ENCODE measurements at places on chromosomes 11 and 22. TPM values are rescaled to one million over a fixed set of nuclear protein-coding genes. Genes with fewer than 3 reads are reported as not detected.

DNA sequence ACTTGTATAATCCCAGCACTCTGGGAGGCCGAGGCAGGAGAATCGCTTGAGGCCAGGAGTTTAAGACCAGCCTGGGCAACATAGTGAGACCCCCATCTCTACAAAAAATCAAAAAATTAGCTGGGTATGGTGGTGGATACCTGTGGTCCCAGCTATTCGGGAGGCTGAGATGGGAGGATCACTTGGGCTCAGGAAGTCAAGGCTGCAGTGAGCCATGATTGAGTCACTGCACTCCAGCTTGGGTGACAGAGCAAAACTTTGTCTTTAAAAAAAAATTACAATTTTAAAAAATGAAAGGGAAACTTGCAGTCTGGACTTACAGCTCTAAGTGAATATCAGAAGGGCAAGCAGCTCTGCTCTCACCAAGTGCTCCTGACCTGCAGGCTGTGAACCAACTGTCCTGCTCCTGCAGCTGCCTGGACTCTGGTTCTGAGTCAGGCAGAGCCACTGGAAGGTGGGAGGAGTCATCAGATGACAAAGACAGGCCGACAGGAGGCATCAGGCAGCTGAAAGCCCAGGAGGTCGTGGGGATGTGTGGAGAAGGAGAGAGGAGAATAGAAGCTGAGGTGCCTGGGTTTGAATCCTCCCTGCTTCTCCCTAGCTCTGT, 9.6 kb downstream of the SMTNL1 start:
- H3K4me1 ChIP-seq, result no peaks in the 10 kb centered on the region
- H3K27me3 ChIP-seq, result no peaks in the 10 kb centered on the region

GRCh38 chr22:50090412-50090714, 557 bp downstream of the MOV10L1 start:
- H3K27ac ChIP-seq, result no peak overlapping the region
- DNase-seq, result no peak

Gene ACR
- 0.17 TPM for total RNA-seq

DNA sequence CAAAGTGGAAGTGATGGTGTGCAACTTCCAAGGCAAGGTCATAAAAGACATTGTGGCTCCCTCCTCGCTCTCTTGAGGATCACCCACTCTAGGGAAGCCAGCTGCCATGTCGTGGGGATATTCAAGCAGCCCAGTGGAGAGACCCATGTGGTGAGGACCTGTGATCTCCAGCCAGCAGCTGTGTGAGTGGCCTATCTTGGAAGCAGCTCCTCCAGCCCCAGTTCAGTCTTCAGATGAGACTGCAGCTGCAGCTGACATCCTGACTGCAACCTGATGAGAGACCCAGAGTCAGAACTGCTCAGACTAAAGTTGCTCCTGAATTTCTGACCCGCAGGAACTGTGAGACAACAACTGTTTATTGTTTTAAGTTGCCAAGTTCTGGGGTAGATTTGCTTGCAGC, 86.4 kb upstream of the GRK3 start:
- H3K27ac ChIP-seq, result no peak overlapping the region
- no peak overlapping the region for H3K4me3 ChIP-seq
- H3K4me1 ChIP-seq, result no peaks in the 10 kb centered on the region
- H3K36me3 ChIP-seq, result no peaks in the 10 kb centered on the region
- H3K27me3 ChIP-seq, result no peaks in the 10 kb centered on the region

- H3K27ac ChIP-seq, result no peak overlapping the region
- H3K27me3 ChIP-seq, result no peaks in the 10 kb centered on the region
- no peak for DNase-seq
- H3K4me3 ChIP-seq, result no peak overlapping the region
These were observed 109.6 kb upstream of the THY1 start for GRCh38 chr11:119532551-119532950.

DNA sequence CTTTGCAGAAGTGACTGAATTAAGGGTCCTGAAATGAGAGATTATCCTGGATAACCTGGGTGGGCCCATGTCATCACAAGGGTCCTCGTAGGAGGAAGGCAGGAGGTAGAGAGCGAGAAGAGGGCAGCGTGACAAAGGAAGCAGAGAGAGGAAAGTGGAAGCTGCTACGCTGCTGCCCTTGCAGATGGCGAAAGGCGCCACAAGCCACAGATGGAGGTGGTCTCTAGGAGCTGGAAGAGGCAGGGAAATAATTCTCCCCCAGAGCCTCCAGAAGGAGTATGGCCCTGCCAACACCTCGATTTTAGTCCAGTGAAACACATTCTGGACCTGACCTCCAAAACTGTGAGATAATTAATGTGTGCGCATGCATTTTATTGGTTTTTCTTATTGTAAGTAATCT, 13.4 kb downstream of the TMEM184B start:
- H3K27me3 ChIP-seq, result no peaks in the 10 kb centered on the region
- no peak for DNase-seq

Gene TPST2
- 33.3 TPM for total RNA-seq
